GM12864 (cell line): ENCODE measurements at places on chromosomes 5 and 9.

DNA sequence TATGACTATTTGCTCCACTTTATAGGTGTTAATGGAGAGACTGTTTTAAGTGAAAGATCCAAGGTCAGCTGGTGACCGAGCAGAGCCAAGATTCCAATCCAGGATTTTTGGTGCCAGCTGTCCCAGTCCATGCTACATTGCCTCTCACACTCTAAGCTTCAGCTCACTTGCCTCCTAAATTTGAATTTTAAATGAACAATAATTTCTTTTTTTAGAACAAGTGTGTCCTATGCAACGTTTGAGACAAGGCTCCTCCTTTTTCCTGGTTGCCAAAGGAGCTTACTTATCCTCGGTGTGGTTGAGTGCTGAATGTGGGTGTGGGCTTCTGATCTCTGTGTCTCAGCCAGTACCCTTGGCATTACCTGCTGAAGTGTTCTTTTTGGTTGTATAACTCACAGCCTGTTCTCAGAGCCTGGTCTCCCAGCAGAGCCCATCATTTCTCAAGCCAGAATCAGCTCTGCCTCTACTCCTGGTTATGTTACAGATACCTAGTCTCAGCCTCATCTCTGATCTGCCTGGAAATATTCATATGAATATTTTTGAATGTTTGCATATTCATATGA lies 4.0 kb upstream of the PRRC1 start:
- no peak for DNase-seq

DNA sequence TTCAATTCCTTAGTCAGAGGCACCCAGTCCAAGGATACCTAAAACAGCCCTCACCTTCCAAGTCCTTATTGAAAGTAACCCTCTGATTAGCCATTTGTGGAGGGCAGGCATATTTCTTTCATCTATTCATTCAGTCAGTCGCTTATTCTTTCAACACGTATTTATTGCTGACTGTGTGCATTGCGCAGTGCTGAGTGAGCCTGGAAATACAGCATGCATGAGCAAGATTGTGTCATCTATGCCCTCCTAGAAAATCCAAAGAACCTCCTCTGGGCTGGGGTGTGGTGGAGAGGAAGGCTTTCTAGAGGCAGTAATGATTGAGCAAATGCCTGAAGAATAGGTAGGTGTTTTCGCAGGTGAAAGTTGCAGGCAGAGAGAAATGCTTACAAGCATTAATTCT lies 8.5 kb upstream of the FEM1C start:
- no peak for DNase-seq

GRCh38 chr5:170293273-170293672 lies 4.3 kb downstream of the LCP2 start:
- DNase-seq: peak; percentile 55

- DNase-seq: no peak
These were observed 41.0 kb downstream of the STOM start for GRCh38 chr9:121328876-121329681.

DNA sequence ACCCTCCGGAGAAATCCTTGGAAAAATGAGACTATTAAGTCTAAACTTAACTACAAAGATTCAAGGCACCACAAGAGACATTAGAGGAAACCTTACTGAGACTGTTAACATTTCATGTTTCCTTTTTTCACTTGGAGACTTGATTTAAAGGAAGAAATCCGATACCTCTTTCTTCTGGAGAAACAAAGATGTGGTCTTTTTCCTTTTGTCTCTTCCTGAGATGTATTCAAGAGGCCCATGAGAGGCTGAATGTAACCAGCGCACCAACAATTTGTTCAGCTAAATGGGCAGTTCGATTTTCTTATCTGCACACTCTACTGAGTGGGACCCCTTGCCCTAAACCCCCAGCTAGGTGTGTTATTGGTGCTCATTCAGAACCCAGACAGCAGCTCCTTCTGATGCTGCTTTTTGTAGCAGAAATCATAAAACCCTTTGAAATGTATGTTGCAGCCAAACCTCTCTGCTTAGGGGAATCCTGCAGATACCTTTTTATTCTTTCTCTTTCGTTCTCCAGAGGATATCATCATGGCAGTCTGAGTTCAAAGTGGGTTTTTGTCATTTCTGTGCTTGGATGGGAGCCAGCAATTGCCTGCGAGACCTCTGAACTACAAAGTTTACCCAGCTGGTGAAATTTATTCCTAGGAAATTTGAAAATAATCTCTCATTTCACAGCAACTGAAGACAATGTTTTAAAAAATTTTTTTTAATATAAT lies 41.9 kb upstream of the ACTBL2 start:
- DNase-seq: no peak

DNA sequence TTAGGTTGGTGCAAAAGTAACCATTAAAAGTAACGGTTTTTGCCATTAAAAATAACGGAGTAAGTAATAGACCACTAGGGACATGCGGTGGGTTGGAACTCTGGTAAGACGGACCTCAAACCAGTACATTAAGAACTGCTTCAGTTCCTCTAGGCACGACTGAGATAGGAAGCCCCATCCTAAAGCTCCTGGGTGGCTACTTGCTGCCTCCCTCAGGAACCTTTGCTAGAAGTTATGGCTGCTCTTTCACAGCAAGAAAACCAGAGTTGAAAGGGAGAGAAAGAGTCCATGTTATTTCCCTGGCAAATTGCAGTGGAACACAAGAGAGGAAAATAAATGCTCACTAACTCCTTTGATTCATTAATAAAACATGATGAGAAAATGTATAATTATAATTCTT lies 47.6 kb downstream of the MCTP1 start:
- no peak for DNase-seq

- no peak for DNase-seq
These were observed 1.8 kb downstream of the SLC12A2 start for GRCh38 chr5:128085413-128085812.

GRCh38 chr5:157600252-157600651 lies 24.7 kb upstream of the ADAM19 start:
- no peak for DNase-seq

DNA sequence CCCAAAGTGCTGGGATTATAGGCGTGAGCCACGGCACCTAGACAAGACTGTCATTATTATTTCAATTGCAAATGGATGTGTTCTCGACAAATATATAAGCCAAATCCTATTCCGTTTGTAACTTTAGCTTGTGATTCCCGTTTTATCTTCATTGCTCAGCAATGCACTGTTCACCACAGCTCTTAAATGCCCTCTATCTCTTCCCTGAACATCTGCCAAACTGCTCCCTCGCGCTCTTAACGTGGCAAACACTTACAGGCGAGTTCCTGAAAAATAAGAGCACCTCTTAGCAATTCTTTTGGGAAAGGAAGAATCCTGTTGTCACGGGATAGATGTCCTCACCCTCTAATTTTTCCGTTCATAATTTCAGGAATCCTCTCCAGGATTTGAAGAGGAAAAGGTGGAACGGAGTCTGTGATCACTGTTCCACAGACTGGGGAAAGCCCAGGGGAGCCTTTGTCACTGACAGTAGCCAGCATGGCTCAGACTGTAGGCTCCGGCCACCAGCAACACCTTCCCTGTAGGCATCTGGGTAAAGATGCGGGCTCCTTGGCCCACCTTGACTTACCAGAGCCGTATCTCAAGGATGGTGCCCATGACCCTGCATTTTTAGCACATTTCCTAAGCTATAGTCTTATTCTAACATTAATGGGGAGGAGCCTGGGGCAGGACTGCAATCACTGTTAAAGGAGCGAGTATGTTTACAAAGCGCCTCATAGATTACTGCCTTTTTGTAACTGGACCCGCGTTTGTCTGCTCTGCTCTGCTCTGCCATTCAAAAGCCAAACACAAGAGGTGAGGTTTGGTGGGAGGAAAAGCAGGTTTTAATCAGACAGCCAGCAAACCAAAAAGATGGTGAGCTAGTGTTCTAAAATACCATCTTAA lies 20.2 kb upstream of the GNPDA1 start:
- no peak for DNase-seq

DNA sequence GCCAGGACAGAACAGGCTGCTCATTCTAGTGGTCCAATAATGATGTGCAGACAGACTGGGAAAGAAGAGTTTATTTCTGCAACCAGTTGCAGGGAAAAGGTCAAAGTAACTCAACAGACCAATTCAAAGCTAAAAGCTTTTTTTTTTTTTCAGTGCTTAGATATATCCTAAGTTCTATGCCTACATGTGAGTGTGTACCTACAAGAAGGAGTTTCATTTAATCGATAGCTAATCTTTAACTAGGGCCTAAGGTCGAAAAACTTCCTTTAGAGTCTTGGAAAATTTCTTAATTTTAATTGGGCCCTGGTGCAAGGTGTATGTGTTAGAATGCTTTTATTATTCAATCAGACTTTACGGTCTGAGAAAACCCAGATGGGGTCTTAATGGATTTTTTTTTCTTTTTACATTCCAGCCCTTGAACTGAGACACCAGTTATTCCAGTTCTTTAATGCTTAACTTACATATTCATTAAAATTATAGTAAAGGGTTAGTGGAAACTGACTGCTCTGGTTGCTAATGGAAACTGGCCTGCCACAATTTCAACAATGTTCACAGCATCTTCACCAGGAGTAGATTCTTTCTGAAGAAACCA lies 365.3 kb downstream of the MTRR start:
- DNase-seq: no peak

DNA sequence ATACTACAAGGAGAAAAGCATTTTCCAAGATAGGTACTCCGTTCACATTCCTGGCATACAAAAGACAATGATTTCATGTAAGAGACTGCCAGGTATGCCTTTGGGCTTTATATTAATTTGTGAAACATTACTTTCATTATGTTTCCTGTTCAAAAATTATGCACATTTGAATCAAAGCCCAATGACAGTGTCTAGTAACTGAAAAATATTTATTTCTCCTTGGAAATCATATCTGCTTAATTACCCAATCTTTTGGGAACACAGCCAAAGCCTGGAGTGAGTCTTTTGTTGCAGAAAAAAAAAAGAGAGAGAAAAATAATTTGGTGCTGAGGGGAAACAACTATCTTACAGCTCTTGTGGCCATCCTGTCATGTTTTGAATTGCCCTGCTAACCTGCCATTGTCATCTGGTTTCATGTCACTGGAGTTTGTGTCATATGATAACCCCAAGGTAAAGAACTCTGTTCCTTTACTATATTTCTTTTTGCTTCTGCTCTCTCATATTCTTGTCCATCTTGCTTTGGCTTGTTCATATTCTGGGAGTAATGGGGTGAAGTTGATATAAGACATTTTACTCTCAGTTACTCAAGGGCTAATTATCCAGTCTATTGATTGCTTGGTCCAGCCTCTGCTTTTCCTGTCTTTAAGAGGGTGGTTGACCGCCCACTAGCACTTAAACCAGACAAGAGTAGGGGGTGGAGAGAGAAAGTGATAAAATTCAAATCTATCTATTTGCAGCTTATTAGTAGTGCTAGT lies 238.3 kb upstream of the NUDT12 start:
- no peak for DNase-seq

GRCh38 chr5:175652741-175653663 lies 4.9 kb upstream of the HRH2 start:
- DNase-seq: no peak

DNA sequence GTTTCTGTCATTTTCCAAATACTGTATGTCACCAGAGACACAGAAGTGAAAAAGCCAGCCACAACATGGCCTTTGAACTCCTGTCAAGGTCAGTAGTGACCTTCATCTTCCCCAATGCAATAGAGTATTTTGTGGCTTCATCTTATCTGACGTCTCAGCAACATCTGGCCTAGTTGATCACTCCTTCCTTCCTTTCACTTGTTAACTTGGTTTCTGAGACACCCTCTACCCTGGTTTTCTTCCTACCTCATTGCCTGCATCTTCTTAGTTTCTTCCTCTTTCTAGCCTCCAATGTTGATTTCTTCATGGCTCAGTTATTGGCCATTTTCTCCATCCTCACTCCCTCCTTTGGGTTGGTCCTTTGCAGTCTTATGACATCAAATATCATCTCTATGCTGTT lies 36.3 kb downstream of the GLIS3 start:
- no peak for DNase-seq

GRCh38 chr5:96120120-96120519 lies 158.5 kb upstream of the ELL2 start:
- DNase-seq: no peak
